ENCODE measurements at places on chromosomes 6 and 20.

GRCh38 chr20:62088258-62089127 lies 22.8 kb upstream of the TAF4 start:
- DNase-seq = no peak

DNA sequence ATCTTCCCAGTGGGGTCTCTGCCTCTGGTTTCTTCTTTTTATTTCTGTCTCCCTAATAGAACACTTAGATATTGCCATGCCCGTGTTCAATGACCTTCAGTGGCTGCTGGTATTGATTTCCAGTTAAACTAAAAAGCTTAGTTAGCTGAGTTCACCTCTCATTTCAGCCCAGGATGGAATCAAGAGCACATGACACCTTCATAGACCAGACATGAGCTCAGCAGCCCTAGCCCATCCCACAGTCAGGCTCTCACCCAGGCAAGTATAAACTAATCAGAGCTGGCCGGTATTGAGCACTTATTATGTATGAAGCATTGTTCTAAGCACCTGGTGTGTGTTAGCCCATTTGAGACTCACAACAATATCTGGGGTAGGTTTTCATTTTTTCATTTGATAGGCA lies 33.7 kb upstream of the PLEKHG1 start:
- DNase-seq = no peak

- DNase-seq = no peak
Measured at GRCh38 chr6:18414116-18414515, 27.0 kb downstream of the RNF144B start.

DNA sequence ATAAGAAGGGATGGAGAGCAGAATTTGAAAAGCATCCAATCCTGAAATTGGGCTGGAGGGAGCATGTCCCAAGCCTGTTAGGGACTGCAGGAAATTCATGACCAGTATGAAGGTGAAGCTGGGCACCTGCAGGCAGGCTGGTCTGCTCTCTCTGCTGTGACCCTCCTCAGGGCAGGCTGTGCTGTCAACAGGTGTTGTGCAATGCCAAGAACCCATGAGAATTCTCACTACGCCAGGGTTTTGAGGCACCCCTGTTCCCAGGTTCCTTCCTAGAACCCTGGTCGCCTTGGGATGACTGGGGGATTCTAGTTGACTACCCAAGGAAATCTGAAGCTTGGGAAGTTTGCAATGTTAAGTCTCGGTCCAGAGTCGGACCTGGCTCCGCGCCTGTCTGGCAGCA lies 13.3 kb upstream of the MAS1L start:
- no peak for DNase-seq

DNA sequence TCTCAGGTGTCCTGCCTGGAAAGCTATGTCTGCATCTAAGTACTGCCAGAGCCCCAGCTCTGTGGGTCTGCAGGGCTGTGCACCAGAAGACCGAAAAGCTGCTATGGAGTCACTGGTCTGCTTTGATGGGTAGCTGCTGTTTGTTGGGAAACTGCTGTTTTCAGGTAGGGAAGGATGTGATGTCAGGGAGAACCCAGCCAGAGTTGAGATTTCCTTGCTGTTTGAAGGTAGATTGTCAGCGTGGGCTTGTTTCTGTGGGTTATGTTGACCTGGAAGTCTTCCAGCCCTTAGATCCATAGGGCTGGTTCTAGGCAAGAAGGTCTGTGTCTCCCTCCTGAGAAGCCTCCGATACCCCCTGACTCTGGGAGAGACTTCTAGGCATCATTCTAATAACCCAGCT lies 12.2 kb upstream of the SHLD1 start:
- DNase-seq = no peak

DNA sequence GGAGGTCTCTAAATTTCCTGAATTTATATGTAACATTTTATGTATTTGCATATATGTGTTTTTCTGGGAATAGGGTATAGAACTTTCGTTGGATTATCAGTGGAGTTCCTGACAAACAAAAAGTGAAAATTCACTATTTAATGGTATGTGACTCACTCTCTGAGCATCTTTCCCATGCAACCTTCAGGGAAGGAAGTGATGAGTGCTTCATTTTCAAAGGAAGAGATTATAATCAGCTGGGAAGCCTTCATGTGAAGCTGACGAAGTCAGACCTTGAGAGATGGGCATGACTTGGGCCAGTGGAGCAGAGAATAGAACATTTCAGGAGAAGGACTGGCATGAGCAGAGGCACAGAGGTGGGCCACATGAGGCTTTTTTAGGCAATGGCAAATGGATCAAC lies 72.7 kb downstream of the FAXC start:
- DNase-seq = no peak

GRCh38 chr6:110418594-110418993 lies 3.2 kb upstream of the DDO start:
- no peak for DNase-seq

GRCh38 chr20:46970937-46971630 lies 76.4 kb downstream of the EYA2 start:
- peak; percentile 87 for DNase-seq

- no peak for DNase-seq
Measured at GRCh38 chr20:41655962-41656618, 37.9 kb upstream of the CHD6 start.

DNA sequence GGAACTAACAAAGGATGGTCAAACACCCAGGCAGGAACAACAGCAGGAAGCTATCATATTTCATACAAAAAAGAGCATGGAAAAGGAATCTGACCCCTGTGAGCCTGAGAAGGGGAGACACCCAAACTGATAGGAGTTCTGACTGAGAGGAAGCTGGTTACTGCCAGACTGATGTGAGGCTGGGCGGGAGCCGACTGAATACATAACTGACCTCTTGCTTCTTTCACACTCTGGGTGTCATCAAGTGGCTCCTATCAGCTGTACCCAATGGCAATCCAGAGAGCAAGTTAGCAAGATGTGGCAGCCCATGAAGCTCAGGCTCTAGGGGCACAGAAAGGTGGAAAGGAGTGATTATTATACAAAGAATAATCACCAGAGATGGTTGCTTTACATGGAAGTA lies 795.1 kb upstream of the HS3ST5 start:
- DNase-seq = no peak

DNA sequence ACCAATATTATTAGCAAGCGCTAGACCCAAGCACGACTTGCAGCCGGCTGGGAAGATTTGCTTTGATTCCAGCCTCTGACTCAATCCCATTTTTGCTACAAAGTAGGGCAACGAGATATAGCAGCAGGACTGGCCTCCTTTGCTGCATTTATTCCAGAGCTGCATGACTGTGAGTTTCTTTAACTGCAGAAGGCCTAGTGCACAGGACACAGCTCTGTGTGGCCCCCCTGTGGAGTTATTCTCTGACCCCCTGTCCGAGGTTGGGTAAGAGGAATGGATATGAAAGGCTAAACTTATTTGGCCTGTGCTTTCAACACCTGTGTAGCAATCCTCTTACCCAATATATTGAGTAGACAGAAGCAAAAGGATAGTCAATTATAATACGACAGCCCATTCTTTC lies 133.3 kb upstream of the SPTLC3 start:
- DNase-seq = no peak

DNA sequence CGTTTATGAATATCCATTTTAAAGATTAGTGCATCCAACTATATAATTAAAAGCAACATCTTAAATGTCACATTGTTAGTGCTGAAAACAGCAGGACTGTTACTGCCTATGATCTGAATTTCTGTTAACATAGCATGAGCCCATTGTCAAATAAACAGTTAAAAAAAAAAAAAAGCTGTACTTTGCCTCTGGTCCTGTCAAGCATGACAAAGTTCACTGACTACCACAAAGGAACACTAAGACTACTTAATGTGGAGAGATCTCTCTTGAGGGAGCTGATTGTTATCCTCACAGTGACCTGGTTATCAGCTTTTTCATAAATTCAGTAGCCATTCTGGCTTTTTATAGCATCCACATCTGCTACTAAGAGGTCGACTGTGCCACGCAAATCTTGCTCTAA lies 228.1 kb downstream of the TMEM200A start:
- DNase-seq = no peak

DNA sequence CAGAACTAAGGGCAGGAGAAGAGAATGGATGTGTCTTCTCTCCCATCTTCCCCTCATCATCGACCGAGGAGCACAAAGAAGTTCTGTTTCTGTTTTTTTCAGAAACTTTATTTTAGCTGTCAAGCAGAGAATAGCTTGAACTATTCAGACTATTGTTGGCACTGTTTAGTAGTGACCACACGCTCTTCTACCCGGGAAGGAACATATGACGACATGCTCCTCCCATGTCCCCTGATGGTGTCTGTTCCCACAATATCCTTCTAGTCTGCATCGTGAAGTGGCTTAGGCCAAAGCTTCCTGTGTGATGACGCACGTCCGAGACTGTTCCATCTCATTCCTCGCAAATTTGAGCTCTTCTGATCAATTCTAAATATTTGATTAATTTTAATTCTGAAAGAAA lies 27.2 kb upstream of the KIF25 start:
- DNase-seq = no peak

DNA sequence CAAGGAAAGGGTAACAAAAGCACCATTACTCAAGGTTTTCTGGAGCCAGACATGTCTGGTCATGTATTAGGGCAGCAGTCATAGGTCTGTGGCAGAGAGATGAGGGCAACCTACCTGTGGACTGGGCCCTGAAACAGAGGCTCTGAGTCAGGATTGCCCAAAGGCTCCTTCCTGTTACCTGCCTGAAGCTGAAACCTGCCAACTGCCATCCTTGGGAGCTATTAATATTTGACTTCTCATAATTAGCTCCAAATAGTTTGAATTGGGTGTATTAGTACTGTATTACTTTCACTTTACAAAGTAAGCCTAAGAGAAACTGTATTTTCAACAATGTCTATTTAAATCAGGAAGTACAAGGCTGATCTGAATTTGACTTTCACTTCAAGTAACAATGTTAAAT lies 72.0 kb upstream of the TBX18 start:
- DNase-seq = no peak

- DNase-seq = no peak
Measured at GRCh38 chr20:34065260-34065659, 46.8 kb downstream of the EIF2S2 start.

GRCh38 chr6:168507730-168508129 lies 66.7 kb downstream of the SMOC2 start:
- no peak for DNase-seq

- DNase-seq = no peak
Measured at GRCh38 chr6:128244751-128245405, 275.5 kb downstream of the PTPRK start.

- DNase-seq = no peak
Measured at GRCh38 chr6:13667655-13668054, 44.0 kb downstream of the RANBP9 start.

GRCh38 chr20:53890443-53891305 lies 179.7 kb downstream of the BCAS1 start:
- no peak for DNase-seq

- no peak for DNase-seq
Measured at GRCh38 chr6:75267461-75267860, 17.1 kb downstream of the TMEM30A start.

DNA sequence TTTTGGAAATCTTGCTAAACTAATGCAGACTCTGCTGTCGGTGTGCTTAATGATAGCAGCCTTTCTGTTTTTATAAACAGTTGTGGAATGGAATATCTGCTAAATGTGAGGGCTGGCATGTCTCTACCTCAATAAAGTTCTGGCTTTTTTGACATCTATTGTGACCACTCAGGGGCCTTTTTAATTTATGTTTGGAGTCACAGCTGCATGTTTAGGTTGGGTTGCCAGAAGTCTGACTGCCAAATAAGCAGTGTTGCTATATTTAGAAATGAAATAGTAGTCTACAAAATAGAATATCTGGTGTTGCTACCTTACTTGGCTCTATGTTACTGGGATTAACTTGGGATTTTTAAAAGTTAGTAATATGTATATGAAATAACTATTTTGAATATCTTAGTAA lies 125.1 kb upstream of the LOC128125822 start:
- no peak for DNase-seq

DNA sequence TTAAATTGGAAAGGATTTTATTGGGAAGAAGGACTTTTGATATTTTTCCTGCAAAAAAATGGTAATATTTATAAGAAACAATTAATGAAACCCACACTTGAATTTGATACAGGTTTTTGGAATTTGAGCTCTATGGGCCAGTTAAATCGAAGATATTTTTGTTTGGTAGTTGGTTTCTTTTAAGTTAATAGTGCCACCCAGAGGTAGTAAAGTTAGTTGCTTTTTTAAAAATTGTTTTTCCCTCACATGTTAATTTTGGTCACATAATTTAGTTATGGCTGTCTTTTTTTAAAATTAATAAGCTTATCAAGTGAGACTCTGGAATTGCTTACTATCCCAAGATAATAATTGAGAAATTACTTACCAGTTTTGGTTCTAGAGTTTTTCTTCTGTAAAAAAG lies 7.1 kb downstream of the PRIM2 start:
- DNase-seq = no peak

GRCh38 chr20:56570832-56571231 lies 37.8 kb downstream of the FAM209B start:
- DNase-seq = no peak

DNA sequence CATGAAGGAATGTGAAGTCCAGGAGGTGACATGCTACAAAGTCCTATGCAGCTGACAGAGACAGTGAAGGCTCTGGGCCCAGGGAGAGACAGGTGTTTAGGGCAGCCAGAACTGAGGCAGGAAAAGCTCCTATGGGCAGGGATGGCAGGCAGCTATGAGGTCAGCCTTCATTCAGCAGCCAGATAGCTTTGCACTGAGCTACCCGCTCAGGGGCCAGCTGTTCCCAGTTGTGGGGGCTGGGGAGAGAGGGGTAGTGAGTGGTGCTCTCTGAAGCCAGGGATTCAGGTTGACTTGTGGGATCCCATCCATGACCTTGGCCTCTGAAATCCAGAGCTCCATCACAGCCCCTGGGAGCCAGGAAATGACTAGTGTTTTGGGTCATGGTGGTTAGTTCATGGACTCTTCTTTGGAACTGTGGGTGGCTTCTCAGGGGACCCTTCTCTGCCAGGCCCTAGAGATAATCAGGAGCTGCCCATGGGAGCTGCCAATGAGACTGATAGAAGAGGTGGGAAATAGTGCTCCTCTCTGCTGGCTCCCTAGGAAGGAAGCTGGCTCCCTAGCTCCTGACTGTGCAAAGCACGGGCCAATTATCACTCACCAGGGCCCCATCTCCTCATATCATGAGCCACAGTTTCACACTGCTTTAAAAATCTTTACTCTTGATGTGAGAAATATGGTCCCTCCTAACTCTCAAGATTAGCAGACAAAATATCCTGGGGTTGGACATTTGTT lies 127.7 kb downstream of the VEGFA start:
- DNase-seq = no peak

DNA sequence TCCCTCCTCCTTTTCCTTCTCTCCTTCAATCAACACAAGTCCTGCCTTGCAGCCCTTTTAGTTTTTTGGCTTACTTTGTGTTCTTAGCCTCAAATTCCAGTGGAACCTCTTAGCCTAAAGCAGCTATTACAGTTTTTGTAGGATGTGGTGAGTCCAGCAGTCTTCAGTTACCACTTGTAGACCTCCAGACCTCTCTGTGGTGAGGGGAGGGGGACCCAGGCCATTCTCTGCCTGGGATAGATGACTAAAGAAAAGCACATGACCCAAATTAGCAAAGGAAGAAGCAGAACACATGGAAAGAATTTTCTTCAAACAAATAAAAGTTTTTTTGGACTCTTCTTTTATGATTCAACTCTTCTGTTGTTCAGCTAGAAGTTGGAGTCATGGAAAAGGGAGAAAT lies 246.5 kb downstream of the HAO1 start:
- no peak for DNase-seq

All from H9 (cell line).